HCT116 (cell line): ENCODE measurements at places on chromosomes 16 and 17.

DNA sequence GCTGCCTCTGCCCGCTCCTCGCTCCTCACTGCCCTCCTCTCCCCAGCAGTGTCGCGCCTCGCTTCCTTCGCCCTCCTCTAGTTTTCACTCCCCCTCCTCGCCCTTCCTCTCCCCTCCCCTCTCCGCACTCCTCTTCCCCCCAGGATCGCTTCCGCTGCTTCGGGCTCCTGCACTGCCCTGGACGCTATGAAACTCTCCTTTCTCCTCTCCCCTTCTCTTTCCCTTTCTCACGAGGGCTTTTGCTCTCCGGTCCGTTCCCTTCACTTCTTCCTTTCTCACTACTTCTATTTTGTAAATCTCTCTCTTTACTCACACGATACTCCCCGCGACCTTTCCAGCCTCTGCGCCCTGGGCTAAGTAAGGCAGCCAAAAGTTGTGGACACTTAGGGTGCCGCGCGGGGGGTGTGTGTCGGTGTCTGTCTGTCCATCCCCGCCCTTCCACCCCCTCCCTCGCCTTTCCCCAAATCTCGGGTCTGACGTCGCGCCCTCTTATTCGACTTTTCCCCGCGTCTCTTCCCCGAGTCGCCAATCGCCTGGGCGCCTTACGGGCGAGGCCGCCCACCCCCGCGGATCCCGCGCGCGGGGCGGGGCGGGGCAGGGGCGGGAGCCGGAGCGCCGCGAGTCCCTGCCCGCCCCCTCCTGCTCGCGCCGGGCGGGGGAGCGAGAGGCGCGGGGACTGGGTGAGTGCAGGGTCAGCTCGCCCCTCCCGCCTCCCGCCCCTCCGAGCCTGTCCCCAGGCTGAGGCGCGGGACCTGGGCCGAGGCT lies at the start of gene IRX3:
Gene IRX3, minus strand, starts transcription at position 422 of the 765 bp plus-strand sequence. CDS start 737 bp downstream, outside the sequence.
- DNase-seq = peak; percentile 66

- DNase-seq = no peak
Observed at GRCh38 chr16:50088302-50088701, 22.5 kb downstream of the HEATR3 start.

DNA sequence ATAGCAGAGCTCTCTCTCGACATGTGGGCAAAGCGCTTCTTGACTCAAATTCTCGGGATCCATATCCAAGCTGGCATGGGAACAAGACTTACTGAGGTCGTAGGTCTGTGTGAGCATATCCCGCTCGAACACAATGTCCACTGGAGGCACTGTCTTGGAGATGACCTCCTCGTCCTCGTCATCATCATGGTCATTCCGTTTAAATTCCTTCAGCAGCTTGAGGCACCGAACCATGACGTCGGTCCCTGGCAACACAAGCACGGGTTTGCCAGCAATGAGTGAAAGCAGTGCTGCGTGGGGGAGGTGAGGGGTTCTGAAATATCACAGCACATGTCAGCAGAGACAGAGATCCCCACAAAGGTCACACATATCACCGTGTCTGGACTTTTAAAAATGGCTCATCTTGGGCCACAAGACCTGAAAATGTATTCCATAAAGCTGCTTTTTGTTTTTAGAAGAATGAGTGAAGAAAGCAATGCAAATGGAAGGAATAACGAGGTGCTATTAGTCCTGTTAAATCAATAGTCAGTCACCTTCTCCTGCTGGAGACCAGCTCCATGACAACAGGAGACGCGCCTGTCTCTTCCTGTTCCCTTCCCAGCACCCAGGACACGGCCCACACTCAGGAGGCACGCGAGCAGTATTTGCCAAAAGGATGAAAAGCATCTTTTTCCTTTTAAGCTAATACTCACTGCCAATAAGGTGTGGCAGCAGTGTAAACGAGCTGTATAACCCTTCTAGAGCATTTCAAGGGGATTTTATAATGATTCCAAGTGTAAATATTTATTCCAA lies 37.9 kb downstream of the GTF3C1 start:
- no peak for DNase-seq

DNA sequence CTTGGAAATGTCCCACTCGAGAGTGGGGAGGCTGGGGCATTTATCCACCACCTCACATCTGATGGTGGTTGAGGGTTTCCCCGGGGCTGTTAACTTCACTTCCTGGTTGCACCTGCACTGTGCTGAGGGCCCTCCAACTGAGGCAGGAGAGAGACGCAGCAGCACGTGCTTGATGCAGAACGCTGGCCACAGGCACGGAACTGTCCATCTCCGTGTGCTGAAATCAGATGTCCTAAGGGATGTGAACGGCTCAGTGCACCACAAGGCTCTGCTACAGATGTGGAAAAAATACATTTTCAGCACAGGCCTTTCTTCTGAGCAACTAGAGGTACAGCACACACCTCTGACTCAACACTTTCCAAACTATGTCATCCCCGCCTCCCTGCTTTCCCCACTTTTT lies 114.8 kb upstream of the C16orf82 start:
- no peak for DNase-seq

GRCh38 chr17:74860872-74861661 lies 1.4 kb upstream of the GRIN2C start:
- no peak for DNase-seq

- DNase-seq = no peak
Observed at GRCh38 chr16:87720446-87720845, 45.3 kb downstream of the KLHDC4 start.

GRCh38 chr17:39639566-39640458 lies 2.9 kb downstream of the STARD3 start:
- no peak for DNase-seq

GRCh38 chr16:57175896-57176295 lies 9.9 kb downstream of the PSME3IP1 start:
- no peak for DNase-seq

DNA sequence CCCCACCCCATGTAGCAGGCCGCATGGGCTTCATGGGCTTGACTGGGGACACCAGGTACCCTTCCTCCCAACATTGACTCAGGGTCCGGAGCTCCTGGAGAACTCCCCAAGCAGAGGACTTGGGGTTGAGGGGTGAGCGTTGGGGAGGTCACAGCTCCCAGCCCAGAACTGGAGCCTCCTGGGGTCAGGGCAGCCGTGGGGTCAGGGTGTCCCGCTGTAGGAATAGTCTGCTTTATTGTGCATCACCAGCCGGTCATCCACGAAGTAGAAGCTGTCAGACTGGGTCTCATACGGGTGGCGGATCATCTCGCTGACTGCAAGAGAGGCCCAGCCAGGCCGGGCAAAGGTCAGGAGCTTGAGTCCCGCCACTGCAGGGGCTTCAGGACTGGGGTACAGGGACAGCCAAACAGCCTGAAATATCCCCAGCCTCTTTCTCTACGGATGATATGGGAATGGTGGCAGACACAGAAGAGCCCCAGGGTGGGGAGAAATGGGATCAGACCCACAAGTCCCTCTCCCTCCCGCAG lies 5.3 kb downstream of the UNC119 start:
- DNase-seq = no peak

DNA sequence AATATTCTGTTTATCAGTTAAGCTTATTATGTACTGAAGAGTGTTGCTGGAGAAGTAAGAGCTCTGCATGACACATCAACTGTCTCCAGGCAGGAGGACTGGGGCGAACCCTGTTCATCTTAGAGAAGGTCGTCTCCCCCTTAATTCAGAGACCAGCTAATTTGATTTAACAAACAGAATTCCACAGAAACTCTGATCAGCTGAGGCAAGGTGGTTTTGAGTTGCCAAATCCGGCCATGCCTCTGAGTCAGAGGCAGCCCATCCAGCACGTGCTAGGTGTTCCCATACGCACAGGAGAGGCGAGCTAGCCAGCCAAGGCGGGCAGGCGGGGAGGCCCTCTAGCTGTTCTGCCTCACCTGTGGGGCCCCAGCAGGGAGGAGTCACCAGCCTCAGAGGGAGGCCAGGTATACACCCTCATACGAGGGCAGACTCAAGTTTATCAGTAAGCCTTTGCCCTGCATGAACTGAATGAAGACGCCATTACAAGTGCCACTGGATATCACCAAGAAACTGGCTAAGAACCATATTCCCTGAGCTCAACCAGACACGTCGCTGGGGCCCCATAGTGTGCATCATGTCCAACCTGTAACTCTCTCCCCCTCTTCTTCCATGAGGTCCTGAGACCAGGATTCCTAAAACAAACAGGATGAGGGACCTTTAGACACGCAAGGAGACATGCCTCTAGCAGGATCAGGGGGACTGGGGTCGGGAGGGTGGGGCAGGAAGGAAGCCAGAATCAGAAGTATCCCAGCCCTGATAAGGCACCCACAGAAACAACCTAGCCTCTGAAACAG lies 25.7 kb downstream of the STAT5A start:
- no peak for DNase-seq

DNA sequence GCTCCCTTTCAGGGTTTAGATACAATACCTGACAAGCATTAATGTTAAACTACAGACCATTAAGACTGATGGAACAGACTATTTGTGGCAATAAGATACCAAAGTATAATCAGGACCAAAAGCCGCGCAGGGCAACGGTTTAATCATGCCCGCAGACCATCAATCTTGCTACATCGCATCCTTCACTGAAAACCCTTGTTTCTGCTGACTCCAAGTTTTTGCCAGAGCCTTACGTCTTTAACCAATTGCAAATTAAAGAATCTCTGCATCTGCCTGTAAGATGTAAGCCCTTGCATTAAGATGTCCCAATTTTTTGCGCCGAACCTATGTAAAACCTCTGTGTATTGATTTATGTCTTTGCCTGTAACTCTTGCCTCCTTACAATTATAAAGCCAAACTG lies 94.2 kb upstream of the RBBP6 start:
- no peak for DNase-seq

- no peak for DNase-seq
Observed at GRCh38 chr17:81465910-81466309, 46.7 kb downstream of the ACTG1 start.

GRCh38 chr17:19284005-19284959 lies 47.1 kb downstream of the EPN2 start:
- DNase-seq = no peak

DNA sequence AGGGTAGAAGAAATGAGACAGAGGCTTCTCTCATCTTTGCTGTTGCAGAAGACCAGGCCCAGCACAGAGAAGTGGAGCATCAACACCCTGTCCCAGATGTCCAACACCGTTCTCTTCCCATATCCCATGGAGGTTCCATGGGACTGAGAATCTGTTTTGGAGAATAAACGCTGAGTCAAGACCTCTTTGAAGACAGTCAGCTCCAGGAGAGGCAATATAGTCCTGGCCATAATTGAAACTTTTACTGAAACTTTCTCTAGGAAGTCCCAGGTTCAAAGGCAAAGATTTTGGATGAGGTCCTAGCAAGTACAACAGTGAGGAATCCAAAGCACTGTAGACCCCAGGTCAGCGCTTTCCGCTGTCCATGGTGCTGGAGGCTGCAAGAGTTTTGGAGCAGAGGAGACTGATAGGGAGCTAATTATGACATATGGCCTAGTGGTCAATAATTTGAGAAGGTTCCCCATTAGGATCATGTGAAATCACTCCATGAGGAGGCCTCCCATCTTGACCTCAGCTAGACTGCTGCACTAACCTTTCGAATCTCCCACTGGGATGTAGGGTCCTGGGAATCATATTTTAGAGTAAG lies 36.0 kb downstream of the OSBPL7 start:
- DNase-seq = no peak

DNA sequence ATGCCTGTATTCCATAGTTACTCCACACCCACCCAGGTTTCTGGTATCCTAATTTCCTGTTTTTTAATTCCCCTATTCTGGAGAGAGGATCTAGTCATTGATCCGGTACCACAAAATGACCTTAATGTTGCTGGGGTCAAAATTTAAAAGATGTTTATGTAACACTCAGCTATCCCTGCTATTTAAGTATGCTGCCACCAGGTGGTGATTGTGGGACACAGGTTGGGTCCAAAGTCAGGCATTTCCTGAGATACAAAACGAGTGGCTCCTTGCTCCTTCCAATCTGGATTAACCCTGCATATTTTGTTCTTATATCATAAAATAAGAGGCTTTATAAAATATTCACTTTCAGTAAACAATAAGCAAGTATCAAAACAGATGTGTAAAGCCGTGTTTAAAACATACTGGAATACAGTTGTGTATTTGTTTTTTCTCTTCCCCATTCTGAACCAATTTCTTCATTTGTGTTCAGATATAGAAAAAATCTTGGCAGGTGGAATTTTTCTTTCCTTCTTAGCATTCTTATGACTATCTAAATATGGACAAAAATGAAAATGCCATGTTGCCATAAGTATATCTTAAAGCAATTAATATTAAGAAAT lies 16.3 kb downstream of the HS3ST4 start:
- peak; percentile 18 for DNase-seq
